Right lung (tissue), 10 donors: ENCODE measurements at places on chromosomes 7 and 10. TPM values are rescaled to one million over a fixed set of nuclear protein-coding genes. Genes with fewer than 3 reads are reported as not detected.

DNA sequence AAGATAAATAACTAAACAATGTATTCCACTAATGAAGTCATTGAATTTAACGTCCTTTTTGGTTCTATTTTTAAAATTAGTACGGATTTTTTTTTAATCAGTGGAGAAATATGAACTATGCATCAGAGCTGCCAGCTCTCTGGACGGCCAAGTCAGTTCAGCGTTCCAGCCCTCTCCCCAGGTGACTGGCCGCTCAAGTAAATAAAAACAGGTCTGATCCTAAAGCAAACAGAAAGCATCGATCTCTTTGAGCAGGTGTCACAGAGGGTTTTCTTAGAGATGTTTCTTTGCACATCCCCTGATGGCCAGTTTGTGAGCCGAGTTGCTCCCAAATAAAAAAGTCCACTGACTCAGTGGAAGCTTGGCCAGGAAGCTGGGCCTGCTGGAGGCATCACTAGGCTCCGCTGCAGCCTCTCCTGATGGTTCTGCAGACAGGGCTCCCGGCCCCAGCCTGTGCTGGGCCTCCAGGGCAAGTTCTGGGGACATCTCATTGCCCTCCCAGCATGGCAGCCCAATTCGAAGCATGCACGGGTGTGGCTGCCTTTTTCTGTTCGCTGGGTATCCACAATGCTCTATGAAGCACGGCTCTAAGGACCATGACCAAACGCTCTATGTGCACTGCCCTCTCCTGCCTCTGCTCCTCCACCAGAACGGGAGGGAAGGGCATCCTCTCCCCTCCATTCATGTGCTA lies 74.7 kb upstream of the PPP2R2D start:
- no peak for DNase-seq

GRCh38 chr10:7291487-7292270 lies 119.2 kb downstream of the SFMBT2 start:
- no peak for DNase-seq

DNA sequence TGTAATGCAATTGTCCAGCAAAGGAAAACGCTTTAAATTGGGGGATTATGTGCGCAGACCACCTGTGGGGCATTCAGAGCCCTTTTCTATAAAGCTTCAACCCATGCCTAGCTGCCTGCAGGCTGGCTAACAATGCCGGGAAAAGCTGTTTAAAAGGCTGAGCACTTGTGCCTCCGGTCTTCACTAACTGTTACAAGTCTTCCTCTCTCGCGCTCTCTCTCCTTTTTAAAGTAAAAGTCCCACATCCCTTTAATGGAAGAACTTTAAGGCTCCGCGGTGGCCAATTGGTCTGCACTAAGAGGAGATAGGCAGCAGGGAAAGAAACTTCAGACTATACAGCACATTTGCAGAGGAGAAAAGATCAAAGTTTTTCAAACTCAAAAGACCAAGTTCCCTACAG lies 4.6 kb downstream of the FZD8 start:
- no peak for DNase-seq

GRCh38 chr10:12835709-12836108 lies 165.8 kb downstream of the CCDC3 start:
- no peak for DNase-seq

DNA sequence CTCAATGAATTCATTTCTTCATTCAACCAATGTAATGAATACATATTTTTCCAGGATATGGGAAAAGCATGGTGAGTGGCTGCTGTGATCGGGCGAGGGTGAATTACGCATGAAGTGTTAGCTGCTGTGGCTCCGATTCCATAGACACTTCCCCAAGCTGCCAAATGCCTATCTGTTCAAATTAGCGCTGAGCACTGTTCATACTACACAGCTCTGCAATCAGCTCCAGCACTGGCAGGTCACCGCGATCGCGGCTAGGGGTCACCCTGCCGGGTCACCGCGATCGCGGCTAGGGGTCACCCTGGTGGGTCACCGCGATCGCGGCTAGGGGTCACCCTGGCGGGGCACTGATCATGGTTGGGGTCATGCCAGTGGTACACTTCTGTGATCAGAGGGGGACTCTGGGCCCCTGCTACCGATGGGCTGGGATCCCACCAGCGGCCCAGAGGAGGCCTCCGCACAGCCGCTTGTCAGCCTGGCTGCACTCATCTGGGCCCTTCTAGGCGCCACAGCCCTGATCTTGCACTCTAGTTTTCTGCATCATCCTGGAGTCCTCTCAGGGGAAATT lies 49.3 kb downstream of the JAKMIP3 start:
- no peak for DNase-seq

DNA sequence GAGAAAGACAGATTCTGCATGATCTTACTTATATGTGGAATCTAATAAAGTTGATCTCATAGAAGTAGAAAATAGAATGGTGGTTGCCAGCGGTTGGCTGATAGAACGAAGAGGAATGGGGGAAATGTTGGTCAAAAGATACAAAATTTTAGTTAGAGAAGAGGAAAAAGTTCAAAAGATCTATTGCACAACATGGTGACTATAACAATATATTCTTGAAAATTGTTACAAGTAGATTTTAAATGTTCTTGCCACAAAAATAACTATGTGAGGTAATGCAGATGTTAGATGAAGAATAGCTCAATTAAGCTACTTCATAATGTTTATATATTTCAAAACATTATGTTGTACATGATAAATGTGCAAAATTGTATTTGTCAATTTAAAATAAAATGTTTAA lies 112.3 kb upstream of the SMIM30 start:
- DNase-seq: no peak

DNA sequence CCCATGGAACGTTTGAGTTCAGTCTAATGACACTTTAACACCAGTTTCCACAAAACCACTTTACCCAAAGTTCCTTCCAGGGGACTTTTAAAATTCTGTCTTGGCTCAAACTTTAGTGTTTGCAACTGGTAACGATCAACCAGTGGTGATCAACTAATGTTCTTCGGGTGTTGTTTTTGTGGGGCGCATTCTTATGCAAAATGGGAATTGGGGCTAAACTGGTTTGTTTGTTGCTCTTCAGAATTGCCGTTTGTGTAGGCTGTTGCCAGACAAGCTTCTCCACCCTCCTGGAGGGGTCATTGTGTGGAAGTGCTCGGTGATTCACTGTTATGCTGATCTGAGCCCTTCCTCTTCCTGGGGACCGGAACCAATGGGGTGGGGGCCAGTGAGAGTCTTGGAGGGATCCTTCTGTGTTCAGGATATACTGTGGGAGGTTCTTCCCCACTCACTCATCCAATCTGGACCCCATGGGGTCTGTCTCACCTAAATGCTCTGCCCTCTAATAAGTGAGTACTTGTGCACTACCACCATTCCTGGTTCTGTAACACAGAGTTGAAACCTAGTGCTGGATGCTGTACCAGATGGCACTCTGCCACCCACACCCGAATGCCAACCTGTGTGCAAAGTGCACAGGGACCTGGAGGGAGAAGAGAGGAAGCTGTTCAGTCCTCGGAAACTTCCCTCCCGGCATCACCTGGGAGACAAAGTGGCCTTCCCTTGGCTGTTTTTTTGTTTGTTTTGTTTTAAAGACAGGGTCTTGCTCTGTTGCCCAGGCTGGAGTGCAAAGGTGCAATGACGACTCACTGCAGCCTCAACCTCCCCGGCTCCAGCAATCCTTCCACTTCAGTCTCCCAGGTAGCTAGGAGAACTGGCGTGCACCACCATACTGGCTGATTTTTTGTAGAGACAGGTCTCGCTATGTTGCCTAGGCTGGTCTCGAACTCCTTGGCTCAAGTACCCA lies 2.1 kb downstream of the NFE2L3 start:
- DNase-seq: no peak

DNA sequence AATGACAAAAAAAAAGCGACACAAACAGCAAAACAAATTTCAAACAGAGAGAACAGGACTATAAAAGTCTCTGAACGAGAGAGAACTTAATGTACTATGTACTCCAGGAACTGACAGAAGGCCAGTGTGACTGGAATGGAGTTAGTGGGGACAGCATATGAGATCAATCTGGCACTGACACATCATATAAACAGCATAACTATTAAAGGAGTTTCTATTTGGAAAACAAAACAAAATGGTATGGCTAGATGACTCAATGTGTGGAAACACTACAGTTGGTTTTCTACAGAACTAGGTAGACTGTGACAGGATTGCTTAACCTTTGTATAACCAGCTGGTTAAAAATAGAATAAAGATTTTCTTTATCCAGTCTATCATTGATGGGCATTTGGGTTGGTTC lies 232.9 kb upstream of the KAT6B start:
- peak; percentile 82 for DNase-seq

DNA sequence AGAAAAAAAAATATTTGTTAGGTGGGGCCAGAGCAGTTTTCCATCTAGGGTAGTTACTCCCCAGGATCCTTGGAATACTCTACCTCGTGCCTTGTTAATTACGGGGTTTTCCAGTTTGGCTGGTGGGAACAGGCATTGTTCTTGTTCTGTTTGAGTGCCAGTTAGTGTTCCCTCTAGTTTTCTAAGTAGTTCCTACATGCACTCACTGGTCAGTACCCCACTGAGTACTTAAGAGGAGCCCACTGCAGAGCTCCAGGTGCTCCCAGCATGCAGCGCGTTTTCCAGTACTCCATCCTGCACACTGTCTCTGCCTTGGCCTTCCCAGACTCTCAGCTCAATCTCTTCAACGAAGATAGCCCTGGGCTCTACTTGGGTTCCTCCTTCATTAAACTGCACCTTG lies 58.0 kb downstream of the AHCYL2 start:
- DNase-seq: no peak

- no peak for DNase-seq
Observed at GRCh38 chr10:114885443-114885842, 52.6 kb upstream of the TRUB1 start.

DNA sequence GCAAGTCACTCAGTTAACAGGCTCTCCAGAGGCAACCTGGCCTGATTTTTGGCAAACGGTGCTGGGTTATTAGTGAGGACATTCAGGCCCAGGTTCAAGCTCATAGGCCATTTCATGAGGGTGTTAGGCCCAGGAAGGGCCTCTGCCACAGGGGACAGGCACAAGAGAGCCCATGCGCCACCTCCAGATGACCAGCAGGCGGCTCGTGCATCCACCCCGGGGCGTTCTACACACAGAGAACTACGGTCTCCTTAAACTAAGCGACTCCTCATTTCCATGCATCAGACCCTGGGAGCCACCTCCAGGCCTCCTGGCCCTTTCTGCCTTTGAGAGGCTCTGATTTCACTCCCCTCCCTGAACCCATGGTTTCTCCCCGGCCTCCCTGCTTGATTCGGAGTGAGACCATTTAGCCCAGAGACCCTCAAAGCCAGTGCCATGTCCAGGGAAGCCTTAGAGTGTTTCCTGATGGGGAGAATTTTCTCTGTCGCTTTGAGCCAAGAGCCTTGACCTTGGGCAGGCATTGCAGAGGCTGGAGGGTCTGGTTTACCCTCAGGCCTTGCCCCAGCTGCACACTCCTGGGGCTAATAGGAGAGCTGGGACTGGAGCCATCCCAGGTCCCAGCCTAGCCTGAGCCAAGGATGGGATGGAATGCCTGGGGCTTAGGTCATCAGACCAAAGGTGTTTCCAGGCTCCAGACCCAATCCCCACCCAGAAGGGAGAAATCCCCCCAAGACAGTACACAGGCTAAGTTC lies 188.0 kb downstream of the GRID1 start:
- DNase-seq: no peak

- no peak for DNase-seq
Observed at GRCh38 chr10:102627291-102627735, 17.0 kb upstream of the TRIM8 start.

DNA sequence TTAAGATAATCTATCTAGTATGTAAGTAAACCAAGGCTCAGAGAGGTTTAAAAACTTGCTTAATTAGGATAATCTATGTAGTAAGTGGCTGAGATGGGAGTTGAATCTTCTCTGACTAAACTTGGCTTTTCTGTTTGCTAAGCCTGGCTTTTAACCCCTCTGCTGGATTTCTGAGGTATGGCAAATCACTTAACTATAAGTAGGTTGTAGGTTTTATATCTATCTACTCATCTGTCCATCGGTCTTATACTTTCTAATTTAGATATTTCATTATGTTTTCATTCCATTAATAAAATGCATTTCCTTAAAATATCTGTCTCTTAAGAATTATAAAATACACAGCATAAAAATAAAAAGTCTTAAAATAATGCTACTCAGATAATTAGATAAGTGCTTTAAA lies 59.4 kb downstream of the ST7 start:
- no peak for DNase-seq

GRCh38 chr7:139734395-139734794 lies 43.4 kb downstream of the HIPK2 start:
- no peak for DNase-seq

DNA sequence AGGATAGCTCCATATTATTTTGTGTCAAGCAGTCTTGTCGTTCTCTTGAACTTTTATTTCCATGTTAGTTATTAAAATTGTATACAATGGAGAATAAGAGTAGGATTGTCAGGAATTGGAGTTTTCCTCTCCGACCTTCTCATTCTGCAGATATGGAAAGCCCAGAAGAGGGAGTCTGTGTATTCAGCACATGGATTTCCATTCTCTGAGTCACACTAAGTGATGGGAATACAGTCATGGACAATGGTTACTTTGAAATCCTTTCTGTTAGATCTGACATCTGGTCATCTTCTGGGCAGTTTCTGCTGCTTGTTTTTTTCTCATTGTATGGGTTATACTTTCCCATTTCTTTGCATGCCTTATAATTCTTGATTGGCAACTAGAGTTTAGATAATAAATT lies 5.0 kb upstream of the TASOR2 start:
- no peak for DNase-seq

DNA sequence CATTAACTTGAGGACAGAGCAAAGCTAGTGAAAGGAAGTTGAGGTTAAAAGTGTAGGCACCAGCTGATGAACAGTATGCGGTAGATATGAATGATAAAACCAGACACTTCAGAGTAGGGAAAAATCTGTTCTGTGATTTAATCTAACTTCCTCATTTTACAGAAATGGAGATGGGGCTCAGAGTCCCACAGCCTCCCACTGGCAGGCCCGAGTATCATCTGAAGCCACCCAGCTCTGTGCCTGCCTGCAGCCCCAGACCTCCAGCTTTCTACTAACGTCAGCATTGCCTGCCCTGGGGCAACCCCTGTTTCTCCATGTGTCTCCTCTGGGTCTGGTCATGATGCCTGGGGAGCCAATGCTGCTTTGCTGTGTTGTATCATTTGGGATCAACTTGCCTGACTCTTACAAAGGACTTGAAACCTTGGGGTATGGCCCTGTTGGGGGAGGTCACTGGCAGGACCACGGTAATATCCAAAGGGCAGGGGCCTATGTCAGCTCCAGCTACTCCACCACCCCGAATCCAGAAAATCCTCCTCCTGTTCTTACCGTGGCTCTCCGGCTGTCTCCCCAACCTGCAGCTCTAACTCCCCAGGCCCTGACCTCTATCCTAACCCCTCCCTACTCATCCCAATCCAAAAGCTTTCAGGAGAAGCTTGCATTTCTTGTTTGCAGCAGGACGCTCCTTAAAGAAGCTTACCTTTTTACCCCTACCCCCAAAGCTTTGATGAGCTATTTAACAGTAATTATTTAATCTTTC lies 56.2 kb upstream of the NPY start:
- no peak for DNase-seq

Gene DDX50
- 67.1 TPM for polyA plus RNA-seq

Gene COL28A1
- polyA plus RNA-seq: 1.6 TPM

Gene CHAT
- polyA plus RNA-seq: not detected

Gene EIF5AL1
- polyA plus RNA-seq: 3.4 TPM

Gene PTPN20
- 2.3 TPM for polyA plus RNA-seq

Gene HOXA11
- not detected for polyA plus RNA-seq
